Nephron progenitor cell (in vitro differentiated cells): ENCODE measurements at places on chromosomes 2 and 18.

DNA sequence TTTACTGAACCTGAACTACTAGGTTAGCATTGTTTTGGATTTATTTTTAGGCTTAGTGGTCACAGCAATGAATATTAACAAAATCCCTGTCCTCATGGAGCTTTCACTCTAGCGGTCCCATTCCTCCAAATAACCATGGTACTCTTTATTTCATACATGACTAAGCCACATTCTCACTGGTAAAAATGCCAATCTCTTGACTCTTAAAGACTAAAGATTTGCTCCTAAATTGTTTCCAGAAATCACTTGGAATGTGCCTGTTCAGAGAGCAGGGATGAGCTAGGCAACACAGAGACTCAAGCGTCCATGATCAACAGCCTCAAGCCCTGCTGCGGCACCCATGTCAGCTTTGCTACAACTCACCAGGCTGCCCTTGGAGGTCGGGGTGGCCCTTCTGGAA is 13.5 kb downstream of the LMAN1 start:
- DNase-seq: no peak

- DNase-seq: no peak
Observed at GRCh38 chr18:59694824-59695223, 2.4 kb downstream of the CCBE1 start.

- no peak for DNase-seq
Observed at GRCh38 chr2:201130524-201131186, 14.7 kb downstream of the CFLAR start.

GRCh38 chr2:207202645-207203044 is 36.9 kb upstream of the KLF7 start:
- peak; percentile 77 for DNase-seq

- no peak for DNase-seq
Observed at GRCh38 chr18:4582431-4583335, 127.6 kb upstream of the DLGAP1 start.

- DNase-seq: peak; percentile 58
Observed at GRCh38 chr2:60549238-60549927, 4.1 kb downstream of the BCL11A start.

DNA sequence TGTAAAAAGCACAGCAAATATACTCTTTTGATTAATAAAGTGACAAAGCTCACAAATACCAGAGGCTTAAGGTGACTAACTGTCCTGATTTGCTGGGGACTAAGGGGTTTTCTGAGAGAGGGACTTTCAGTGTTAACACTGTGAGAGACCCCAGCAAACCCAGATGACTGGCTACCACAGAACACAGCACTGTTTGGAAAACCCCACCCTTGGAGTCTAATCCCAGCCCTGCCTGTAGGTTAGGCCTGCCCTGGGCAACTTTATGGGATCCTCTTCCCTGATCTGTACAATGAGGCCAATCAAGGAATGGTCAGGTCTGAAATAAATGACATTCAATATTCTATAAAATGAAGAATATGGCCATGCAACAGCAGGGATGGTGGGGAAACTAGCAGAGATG is 30.5 kb upstream of the CTAGE1 start:
- DNase-seq: no peak

- DNase-seq: no peak
Observed at GRCh38 chr2:185318271-185318724, 420.3 kb upstream of the FSIP2 start.

DNA sequence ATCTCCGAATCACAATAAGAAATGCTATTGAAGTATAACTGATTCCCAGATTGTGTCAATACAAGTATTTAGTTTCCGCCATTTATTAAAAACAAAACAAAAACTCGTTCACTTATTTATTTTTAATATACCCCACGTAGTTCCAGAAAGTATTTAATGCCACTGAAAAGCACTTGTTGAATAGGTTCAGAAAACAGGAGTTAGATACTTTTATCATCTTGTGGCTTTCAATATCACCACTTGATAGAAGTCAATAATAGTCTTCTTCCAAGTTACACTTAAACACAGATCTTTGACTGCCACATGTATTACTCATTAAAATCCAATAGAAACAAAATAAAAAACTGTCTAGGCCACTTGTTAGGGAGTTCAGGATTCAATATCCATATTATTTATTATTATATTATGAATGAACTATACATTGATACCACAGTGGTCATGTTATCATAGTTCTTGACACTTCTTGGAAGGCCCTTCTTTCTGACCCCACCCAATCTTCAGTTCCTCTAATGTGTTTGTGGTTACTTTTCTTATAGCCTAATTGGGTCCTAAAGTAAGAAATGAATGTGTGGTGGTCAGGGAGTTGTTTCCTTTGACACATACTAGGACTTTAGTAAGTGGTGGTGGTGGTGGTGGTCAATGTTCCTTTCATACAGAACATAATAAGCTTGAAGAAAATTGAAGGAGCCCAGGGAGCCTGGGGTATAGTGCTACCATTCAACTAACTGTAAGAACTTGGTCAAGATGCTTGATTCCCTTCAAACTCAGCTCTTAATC is 221.3 kb upstream of the ITGA4 start:
- DNase-seq: no peak

GRCh38 chr2:100018341-100019193 is 123.8 kb downstream of the AFF3 start:
- no peak for DNase-seq

DNA sequence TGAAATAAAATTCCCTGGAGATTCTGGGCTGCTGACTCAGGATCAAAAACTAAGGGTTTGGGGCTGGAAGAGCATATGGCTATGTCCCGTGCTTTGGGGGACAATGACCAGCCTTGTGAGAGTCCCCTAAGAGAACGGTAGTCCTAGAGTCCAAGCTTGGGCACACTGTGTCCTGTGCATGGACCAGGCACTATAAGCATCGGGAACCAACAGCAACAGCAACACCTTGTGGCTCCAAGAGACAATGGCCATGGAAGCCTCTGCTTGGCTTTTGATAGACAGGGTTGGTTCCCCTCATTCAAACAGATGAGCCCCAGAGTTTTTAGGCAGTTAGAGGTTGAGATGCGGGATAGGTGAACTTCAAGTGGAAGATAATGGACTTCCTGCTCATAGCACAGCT is 294.4 kb upstream of the CHAC2 start:
- DNase-seq: no peak

GRCh38 chr18:3720818-3721545 is 271.0 kb downstream of the TGIF1 start:
- no peak for DNase-seq

DNA sequence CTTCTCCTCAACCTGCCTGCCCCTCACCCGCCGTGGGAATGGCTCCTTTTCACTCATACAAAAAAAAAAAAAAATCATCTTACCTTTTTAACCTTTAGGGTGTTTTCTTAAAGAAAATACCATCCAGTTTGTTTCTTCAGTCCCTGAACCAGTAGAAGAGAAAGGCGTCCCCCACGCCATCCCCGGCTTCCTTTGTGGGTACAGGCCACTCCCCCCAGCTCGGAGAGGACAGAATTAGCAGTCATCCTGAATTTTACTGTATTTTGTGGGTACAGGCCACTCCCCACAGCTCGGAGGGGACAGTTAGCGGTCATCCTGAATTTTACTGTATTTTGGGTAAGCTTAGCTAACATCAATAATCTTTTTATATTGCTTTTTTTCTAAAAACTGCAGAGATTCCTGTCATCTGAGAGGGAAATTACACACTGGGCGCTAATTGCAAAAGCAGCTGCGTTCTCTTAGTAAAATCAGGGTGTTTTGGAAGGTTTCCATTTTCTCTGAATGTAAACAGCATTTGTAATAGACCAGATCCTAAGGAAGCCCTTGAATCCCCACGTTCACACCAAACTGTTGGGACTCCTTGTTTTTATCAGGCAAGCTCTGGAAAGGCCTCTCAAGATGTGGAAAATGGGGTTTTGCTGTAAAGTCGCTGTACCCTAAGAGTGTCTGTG is 72.5 kb downstream of the NFATC1 start:
- DNase-seq: no peak

DNA sequence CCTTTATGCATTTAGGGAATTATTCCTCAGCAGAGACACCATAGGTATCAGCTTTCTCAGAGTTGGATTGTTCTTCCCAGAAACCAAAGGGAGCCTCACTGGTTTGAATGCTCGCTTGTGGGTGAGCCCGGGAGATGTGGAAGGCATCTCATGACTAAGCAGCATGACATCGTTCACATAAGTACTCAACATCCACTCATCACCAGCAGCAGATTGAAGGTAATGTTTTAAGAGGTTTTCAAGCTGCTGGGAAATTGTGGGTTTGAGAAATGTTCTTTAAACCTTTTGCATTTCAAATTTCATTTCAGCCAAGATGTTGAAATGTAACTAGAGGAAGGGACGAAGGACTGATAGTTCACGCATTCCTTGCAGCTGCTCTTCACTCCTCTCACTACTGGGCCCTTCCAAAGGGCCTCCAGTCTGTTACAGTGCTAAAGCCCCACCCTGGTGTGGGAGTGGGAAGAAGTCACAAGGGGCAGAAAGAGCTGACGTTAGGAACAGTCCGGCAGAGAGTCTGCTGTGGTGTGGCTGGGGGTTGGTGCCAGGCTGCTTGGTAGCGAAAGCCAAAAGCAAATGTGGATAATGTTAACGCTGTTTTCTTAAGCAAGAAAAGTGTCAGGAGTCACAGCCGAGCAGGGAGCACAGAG is 324.5 kb upstream of the EPHA4 start:
- DNase-seq: no peak

- no peak for DNase-seq
Observed at GRCh38 chr2:195649629-195650190, 7.3 kb upstream of the SLC39A10 start.

- DNase-seq: no peak
Observed at GRCh38 chr2:52724585-52724984, 1043.0 kb upstream of the CHAC2 start.

DNA sequence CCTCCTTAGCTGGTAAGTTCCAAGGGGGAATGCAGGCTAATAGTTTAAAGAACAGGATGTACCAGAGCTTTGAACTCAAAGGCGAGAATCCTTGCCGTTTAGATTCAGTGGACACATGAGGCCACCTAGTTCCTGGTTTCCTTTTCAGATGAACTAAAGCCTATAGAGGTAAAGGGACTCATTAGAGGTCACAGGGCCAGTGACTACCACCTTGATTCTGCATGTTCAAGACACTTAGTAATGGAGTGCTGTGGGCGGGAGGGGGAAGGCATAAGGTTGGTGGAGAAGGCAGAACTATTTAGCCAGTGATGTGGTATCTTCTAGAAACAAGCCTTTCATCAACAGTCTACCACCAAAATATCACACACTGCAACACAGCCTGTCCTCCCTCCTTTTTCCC is 47.9 kb downstream of the ARHGEF33 start:
- DNase-seq: no peak

DNA sequence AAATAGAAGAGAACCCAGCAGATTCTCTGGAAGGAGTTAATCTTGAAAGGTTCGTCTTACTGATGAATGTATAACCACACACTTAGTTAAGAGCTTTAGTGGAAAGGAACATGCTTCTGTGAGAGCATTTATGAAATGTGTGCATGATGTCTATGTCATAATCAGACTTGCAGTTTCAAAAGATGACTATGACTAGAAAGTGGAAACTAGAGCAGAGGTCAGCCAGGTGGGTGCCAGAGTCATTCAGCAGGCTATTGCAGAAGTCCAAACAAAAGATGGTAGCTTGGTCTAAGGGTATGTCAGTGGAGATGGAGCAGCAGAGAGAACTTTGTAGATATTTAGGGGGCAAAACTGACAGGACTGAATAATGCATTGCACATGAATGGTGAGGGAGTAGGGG is 825.8 kb downstream of the DCC start:
- no peak for DNase-seq

GRCh38 chr18:34492652-34493051 is 217.4 kb upstream of the DTNA start:
- no peak for DNase-seq

GRCh38 chr2:48483916-48484315 is 46.0 kb upstream of the STON1 start:
- DNase-seq: no peak

DNA sequence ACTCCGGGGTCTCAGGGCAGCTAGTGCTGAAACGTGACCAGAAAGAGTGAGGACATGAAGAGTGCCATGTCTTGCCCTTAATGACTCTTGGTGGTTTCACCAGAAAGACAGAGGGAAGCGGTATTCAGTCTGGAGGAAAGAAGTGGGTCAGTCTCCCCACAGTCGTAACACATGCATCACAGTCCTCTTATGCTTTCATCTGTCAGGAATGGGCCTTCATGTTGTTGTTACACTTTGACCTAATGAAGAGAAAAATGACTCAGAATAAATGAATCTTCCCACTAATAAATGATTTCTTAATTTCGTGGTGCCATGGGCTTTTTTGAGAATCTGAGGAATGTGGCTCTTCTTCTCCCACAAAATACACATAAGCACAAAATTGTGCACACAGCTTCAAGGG is 103.2 kb downstream of the SLC8A1 start:
- DNase-seq: no peak

DNA sequence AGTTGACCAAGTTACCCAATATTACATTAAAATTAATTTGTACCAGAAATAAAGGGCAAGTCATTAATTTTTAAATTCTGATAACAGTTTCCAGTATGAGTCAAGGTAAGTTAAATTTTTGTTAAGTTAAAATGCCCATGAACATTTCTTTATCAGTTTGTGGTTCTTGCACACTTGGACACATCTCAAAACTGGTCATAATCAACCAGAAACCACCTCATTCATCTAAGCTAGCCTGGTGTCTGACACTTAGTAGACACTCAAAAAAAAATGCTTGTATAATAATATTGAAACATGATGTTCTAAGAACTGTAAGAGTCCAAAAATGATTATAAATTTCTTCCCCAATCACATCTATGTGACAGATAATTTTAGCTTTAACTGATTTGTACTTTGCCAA is 62.4 kb downstream of the SATB2 start:
- DNase-seq: no peak

DNA sequence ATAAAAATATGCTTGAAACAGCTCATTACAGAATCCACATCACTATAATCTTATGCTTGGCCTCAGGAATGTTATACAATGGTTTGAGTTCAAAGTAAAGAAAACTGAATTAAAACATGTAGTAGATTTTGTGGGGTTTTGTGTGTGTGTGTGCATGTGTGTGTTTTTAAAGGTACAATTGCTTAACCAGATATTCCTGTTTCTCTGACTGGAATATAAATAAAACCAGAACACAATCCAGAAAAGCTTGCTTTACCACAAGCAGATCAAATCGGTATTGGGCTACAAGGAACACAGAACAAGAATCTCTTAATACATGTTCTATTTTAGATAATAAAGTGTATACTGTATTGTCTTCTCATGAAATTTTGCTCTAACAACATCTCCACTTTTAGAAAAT is 110.0 kb downstream of the TMEM247 start:
- DNase-seq: no peak

- DNase-seq: no peak
Observed at GRCh38 chr2:212709280-212709679, 170.7 kb upstream of the ERBB4 start.

DNA sequence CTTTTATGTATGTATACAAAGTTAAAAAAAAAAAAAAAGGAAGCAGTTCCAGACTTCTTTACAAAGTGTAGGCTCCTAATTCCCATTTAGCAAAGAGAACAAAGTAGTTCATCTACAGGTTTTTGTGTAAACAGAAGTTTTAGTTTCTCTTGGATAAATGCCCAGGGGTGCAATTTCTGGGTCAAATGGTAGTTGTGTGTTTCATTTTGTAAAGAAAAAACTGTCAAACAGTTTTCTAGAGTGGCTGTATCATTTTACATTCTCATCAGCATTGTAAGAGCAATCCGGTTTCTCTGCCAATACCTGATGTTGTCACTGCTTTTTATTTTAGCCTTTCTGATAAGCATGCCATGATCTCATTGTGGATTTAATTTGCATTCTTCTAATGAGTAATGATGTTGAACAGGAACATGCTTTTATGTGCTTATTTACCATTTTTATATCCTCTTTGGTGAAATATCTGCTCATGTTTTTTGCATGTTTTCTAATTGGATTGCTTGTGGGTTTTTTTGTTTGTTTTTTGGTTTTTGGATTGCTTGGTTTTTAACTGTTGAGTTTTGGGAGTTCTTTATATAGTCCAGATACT is 16.6 kb upstream of the PSME4 start:
- DNase-seq: no peak
